ENCODE measurements at places on chromosomes 5 and 9. TPM values are rescaled to one million over a fixed set of nuclear protein-coding genes. Genes with fewer than 3 reads are reported as not detected.

The LCN9 gene
- not detected for total RNA-seq

The OGN gene
- total RNA-seq, result 63.5 TPM

The PCDHA9 gene
- total RNA-seq, result 0.71 TPM

The OTULIN gene
- 37.9 TPM for total RNA-seq

DNA sequence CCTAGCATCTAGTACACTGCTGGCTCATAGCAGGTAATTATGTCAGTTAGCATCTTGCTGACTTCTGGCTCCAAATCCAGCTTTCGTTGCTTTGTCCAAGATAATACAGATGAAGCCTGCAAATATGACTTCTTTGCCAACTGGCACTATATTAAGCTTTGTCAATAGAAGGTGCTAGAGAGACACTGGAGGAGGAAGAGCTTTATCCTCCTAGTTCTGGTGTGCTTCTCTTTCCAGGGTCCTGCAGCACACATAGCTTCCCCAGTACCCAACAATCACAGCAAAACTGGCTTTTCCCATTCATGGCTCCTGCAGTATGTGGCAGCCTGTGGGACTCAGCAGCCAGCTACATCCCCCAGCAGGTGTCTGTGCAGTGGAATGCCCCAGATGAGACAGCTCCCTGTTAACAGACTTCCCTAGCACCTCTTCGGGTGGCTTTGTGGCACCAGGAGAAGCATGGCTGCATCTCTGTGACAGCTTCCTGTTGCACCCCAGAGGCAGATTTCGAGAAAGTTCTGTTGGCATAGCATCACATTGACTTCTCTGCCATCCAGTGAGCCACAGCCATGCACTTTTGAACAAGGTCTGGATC is 147.8 kb downstream of the OXCT1 start:
- DNase-seq, result no peak

GRCh38 chr5:102090770-102091169 is 205.3 kb downstream of the SLCO4C1 start:
- no peak for DNase-seq

DNA sequence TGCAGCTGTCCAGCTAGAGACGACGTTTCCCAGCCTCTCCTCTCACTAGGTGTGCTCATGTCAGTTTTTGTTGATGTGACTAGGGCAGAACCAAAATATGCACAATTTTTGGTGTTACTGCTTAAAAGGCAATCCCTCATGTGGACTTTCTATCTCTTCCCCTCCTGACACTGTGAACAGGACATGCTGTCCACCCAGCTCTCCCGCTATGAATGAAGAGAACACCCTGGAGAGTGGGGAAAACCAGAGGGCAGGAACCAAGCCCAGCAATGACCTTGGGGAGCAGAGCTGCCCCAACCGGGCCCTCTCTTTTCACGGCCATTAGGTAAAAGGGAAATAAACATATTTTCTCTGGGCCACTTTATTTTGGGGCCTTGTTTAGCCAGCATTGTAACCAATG is 46.7 kb upstream of the TBC1D2 start:
- DNase-seq, result no peak

Measured in sigmoid colon (tissue), 7 donors.